ENCODE measurements at places on chromosomes 5 and 9.
A peak's percentile ranks its signal among the peaks of the same experiment; 100 is the strongest.

GRCh38 chr5:175788155-175788787, 83.1 kb upstream of the CPLX2 start:
- no peak for DNase-seq

DNA sequence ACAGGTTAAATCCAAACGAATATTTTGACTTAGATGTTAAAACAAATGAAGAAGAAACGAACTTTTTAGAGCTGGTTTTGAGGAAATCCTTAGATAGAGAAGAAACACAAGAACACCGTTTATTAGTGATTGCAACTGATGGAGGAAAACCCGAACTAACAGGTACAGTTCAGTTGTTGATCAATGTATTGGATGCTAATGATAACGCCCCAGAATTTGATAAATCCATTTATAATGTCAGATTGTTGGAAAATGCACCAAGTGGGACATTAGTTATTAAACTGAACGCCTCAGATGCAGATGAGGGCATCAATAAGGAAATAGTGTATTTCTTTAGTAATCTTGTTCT, 842 bp downstream of the PCDHA5 start:
- no peak for DNase-seq

DNA sequence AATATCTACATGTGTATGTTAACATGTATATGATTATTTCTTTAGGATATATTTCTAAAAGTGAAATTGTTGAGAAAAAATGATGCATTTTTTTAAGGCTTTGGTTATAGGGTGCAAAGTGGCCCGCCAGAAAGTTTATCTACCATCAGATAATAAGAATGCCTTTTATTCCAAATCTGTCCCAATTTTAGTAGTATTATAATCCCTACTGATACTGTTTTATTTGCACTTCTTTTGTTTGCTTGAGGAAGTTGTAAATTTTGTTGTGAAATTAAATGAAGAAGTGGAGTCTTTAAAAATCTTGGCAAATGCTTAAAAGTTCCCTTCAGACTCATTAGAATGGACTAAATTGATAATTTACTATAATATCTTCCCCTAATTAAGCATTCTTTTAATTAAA, 73.0 kb downstream of the NIPBL start:
- no peak for DNase-seq

DNA sequence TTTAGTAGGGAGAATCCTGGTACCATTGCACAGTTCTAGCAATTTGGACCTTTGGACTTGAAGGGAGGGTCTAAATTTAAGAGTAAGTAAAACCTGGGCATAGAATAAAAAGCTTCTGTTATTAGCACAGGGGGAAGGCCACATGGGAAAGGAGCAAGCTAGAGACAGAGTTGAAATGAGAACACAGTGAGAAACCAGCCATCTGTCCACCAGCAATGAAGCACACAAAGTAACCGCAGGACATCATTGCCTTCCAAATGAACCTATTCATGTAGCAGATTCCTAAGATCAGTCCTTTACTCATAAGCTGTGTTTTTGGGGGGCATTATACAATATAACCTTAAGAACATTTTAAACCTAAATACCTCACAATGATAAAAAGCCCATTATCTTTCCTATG, 407.4 kb downstream of the HCN1 start:
- DNase-seq: no peak

GRCh38 chr9:136323371-136323789, 4.0 kb upstream of the GPSM1 start:
- DNase-seq: no peak

DNA sequence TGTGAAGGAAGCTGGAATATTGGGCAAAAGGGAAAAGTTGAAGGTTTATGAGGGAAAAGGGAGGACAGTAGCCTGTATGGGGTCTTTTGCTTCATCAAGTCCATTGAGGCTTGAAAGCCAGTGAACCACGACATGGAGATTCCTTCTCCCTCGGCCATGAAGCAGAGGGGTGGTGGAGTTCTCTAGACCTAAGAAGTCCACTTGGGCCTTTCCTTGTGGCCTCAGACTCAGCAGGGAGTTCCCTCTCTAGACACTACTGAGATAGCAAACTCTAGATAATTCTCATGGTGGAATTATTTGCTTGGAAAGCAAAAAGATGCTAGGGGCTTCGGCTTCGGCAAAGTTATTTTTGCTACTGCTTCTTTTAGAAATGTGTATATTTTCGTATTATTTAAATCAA, 78.5 kb downstream of the FOXD1 start:
- DNase-seq: no peak

DNA sequence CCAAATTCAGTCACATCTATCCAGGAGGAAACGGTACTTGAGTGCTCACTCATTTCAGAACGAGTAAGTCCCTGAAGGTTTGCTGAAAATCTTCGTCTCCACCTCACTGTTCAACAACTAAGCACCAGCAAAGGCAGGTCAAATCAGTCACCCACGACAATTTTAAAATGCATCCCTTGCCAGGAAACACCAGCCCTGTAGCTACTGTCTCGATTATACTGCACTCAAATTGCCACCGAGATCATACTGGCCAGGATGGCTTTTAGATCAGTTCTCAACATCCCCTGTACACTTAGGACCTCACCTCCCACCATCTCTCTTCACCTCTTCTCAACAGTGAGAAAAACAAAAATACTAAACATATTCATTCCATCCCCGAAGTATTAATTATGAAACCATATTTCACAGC, 298.6 kb downstream of the AGTPBP1 start:
- no peak for DNase-seq

DNA sequence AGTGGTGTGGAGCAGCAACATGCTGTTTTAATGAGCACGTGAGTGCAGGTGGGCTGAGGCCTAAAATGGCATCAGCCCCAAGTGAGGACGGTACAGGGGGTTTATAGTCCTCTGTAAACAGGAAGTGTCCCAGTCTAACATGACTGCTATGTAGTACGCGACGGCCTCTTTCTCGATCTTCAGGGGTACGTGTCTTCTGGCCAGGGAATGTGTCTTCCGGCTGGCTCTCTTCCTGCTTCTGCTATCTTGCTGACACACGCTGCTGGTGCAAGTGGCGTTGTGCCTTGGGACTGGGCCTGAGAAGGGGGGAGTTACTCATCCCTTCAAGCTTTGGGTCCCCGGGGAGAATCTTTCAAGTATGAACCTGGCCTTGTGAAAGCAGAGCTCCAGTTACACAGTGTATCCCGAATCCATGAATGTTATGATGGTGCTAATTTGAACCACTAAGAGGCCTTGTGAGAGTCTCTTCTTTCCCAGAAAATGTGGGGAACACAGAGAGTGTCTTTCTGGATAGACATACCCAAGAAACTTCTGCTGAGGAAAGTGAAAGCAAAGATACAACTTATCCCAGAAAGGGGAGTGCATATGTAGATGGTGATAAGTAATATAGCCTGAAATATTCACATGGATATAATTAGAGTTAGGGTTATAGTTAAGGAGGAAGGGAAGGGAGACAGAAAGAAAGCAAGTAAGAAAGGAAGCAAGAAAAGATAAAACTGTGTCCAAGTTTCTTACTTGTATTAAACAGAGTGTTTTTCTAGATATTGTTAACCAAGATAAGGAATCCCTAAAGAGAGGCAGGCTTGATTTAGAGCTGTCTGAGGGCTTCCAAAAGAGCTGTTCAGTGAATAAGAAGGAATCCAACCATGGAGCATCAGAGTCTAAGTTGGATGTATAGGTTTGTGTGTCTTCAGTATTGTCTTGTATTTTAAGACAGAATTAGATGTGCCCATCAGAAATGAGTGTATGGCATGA, 35.5 kb upstream of the ANXA2R start:
- DNase-seq: no peak

GRCh38 chr9:27765266-27766072, 192.2 kb upstream of the C9orf72 start:
- no peak for DNase-seq

- DNase-seq: no peak
These were observed 49.2 kb upstream of the TNC start for GRCh38 chr9:115167175-115167574.

GRCh38 chr9:127278372-127278771, 13.8 kb downstream of the GARNL3 start:
- DNase-seq: no peak

DNA sequence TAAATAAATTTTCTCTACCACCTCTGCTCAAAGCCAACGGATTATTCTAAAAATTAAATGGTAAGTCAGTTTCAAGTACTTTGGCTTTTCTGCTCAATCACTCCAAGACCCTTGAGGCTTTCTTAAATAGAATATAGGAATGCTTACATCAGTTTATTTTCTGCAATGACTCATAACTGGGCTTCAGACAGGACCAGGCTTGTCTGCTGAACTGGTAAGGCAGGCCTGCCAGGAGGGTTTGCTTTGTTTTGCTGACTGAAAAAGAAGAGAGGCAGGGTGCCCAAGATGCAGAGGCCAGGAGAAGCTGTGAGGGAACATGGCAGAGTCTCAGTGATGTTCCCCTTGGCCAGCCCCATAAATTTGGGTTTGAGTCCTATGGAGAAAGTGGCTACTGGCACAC, 60.3 kb upstream of the EPB41L4A start:
- DNase-seq: no peak

DNA sequence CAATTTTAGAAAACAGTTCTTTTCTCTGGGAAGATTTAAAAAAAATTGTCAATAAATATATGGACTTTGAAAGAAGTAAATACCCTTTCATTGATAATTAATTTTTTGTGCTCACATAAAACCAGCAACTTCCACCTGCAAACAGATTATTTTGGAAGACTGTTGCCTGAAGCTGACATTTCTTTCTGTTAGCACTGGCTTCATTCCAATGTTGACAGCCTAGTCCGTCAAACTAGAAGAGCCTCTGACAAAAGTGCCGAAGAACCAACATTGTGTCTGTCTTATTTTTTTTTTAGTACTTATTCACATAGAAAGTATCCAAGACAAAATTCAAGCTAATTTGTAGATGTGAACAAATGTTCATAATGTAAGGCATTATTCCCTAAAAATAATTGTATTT, 108.6 kb upstream of the TMEM161B start:
- no peak for DNase-seq

DNA sequence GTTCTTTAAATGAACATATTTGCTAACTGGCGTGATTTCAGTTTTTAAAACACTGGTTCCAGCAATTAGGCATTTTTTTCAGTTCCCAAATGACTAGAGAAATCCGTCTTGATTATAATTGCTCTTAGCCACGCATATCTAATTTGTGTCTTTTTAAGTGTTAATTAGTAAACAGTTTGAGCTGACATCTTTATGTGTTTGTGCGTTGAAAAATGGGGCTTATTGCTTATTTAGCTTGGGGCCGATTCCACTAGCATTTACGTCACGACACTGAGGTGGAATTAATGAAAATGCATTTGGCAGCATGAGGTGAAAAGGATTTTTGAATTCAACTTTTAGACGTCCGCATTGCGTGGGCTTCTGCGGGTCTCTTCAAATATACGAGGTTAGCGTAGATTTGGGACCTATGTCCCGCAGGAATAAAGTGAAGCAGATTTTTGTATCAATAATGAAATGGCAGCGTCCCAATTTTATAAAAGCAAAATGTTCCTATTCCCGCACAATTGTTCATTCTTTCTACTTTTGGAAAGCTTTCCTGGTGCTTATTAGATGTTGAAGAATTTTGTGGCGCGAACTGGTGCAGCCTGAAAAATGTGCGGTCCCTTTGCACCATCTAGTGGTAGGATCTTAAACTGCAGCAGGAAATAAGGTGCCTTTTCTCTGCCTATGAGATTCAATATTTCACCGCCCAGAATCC, 122.7 kb upstream of the LMX1B start:
- DNase-seq: peak; percentile 84

- peak; percentile 94 for DNase-seq
These were observed 138.8 kb downstream of the GRIA1 start for GRCh38 chr5:153629027-153629895.

DNA sequence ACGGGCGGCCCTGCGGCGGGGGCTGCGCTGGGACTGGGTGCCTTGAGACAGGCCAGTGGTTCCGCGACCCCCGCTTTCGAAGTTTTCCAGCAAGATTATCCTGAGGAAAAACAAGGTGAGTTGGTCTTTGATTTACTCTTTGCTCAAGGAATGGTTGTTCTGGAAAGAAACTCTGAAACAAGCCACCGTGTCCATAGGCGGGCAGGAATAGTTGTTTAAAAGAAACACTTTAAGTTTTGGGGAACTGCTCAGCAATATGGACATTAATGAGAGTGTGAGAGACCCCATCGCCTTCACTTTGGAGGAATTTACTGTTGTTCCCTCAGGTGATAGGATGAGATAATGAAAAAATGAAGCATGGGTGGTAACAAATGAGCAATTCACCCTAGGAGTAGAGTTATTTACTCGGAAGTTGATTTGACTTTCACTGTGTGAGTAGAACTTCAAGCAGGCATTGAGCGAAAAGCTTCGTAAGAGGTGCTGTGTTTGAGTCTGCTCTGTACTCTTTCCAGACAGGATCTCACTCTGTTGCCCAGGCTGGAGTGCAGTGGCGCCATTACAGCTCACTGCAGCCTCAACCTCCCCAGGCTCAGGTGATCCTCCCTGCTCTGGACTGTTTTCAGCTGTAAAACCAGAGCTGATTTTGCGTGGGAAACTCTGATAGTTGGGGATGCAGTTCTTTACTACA, 1.1 kb downstream of the DMRTA1 start:
- DNase-seq: no peak

Measured in muscle of back (tissue), 13 donors.